ENCODE measurements at places on chromosomes 5 and 9.
A peak's percentile ranks its signal among the peaks of the same experiment; 100 is the strongest.

- DNase-seq: no peak
Measured at GRCh38 chr5:59107692-59108091, 524.8 kb downstream of the RAB3C start.

- DNase-seq: no peak
Measured at GRCh38 chr9:119458068-119458467, 88.8 kb upstream of the BRINP1 start.

DNA sequence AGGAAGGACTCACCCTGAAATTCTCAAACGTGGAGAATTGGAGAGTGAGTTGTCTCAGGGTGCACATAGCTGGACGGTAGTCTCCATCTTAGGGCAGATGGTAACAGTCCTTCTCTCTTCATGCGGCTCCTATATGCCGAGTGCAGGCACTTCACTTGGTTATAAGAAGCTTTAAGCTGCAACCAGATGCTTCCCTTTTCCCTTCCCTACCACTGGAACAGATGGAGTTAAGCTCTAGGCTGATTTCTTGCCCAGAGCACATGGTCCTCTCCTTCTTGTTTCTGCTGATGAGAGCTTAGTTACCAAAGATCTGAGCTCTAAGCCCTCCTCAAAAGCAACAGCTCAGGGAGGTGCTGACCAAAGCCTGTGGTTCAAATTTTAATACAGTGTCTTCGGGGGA, 355.7 kb downstream of the ARHGEF28 start:
- DNase-seq: no peak

- no peak for DNase-seq
Measured at GRCh38 chr5:1523480-1523792, 324 bp downstream of the LPCAT1 start.

- DNase-seq: peak; percentile 24
Measured at GRCh38 chr9:76365028-76365427, 29.2 kb downstream of the RFK start.

GRCh38 chr5:138448481-138449398, 9.9 kb downstream of the REEP2 start:
- DNase-seq: no peak

GRCh38 chr5:107636555-107636954, 34.2 kb downstream of the EFNA5 start:
- DNase-seq: no peak

DNA sequence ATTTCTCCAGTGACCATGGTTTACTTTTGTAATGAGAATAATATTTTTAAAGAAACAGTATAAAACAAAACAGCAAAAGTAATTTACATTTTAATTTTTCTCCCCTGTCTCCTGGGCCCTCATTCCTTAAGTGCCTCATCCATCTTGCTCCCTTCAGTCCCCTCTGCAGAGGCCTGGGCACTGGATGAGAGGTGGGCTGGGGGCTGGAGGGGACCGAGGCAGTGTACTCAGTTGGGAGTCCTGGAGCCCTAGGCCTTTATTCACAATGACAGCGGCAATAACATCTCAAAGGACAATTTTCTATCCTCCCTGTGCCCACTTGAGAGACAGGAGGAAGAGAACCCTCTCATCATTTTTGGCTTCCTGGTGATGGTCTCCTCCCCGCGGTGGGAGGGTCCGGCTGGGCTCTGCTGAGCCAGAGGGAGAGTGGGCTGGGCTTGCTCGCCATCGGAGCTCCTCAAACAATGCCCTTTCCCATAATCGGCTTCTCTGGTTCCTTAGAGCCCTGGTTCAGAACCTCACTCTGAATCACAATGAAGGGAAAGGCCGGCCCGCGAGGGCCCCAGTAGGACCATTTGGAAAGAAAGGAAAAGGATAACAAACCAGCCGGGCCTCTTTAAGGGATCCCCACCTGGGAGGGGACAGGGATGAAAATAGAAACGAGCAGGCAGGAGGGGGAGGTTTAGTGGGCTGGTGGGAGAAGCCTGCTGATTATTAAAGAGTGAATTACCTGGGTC, 9.7 kb upstream of the SMIM32 start:
- no peak for DNase-seq

- DNase-seq: no peak
Measured at GRCh38 chr9:86636519-86636918, 282.3 kb upstream of the TUT7 start.

DNA sequence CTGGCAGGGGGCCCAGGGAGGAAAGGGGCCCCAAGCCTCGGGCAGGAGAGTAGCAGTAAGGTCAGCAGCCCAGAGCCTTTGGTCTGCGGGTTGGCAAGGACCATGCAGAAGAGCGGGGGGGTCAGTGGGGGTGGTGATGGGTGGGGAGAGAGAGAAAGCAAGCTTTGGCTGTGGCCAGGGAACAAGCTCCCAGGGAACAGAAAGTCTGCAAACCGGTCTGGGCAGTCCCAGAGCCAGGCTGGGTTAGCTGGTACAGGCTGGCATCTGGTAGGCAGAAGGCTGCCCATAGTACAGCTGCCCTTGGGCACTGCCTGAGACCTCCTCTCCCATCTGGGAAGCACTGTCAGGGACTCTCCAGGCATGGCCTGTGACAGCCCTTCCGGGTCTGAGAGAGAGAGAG, 10.5 kb upstream of the EPB41L4B start:
- no peak for DNase-seq

GRCh38 chr9:129547063-129547462, 73.8 kb downstream of the C9orf50 start:
- no peak for DNase-seq

GRCh38 chr5:40781843-40782409, 16.2 kb downstream of the PRKAA1 start:
- peak; percentile 41 for DNase-seq

GRCh38 chr9:37251452-37251851, 131.1 kb downstream of the ZCCHC7 start:
- no peak for DNase-seq

All from lung microvascular endothelial cell (primary cell).